ENCODE measurements at places on chromosomes 5 and 9.

DNA sequence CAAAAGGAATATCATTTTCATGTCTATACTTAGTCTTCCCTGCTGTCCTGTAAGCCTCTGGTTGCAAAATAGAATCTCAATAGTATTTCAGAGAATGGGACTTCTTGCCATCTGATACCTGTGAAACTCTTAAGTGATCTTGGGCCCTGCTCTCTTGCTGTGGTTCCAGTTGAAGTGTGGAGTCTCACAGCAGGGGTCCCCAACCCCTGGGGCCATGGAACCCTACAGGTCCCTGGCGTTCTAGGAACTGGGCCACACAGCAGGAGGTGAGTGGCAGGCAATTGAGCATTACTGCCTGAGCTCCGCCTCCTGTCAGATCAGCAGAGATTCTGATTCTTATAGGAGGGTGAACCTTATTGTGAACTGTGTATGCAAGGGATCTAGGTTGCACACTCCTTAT, 65.9 kb downstream of the ZSWIM6 start:
- no peak for DNase-seq

- no peak for DNase-seq
Observed at GRCh38 chr5:125085797-125086505, 339.5 kb upstream of the ZNF608 start.

DNA sequence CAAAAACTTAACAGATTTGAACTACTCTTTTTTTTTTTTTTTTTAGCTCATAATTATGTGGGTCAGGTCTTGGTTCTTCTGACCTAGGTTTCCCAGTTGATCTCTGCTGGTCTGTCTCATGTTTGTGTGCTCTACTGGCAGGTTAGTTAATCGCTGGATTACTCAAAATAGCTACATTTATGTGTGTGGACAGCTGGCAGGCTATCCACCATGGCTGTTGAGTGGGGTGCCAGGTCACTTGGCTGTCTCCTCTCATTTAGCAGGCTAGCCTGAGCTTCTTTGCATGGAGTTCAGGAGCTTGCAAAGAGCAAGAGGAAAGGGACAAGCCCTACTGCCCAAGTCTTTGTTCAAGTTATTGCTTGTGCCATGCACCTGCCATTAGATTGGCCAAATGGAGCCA, 9.3 kb downstream of the ADCY2 start:
- no peak for DNase-seq

- no peak for DNase-seq
Observed at GRCh38 chr9:223152-223551, 8.5 kb downstream of the DOCK8 start.

DNA sequence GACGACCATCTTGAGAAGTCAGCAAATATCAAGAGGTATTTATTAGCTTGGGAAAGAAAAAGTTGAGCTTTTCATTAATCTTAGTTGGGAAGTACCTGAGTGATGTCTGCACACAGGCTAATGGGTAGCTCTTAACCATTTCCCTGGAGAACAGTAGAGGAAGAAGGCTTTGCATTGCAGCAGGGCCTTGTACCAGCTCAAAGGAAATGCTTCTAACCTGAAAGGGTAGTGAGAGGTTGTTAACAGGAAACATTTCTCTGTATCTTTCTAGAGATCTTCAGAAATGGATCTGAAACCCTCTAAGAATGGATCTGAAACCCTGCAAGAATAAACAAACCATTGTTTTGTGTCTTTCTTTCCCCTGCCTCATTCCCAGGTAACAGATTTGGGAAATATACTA, 393.3 kb downstream of the PLK2 start:
- DNase-seq, result no peak

GRCh38 chr5:41858890-41859289, 11.3 kb downstream of the OXCT1 start:
- no peak for DNase-seq

DNA sequence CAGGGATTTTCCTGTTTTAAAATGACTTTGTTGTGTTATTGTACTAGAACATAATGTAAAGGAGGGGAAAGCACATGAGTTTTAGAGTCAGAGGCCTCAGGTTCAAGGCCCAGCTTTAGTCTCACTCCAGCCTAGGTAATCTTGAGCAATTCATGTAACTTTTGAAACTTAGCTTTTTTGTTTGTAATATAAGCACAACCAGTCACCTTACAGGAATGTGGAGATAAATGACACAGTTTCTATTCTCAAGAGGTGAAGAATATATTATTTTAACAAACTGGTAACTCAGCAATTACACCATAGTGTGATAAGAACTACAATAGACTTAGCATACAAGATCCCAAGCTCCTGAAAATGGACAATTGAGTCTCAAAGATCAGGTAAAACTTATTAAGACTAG, 51.2 kb downstream of the ADAMTS19 start:
- no peak for DNase-seq

- no peak for DNase-seq
Observed at GRCh38 chr5:66647146-66647856, 51.1 kb downstream of the MAST4 start.

GRCh38 chr9:137070906-137071275, 534 bp upstream of the SAPCD2 start:
- DNase-seq, result no peak

DNA sequence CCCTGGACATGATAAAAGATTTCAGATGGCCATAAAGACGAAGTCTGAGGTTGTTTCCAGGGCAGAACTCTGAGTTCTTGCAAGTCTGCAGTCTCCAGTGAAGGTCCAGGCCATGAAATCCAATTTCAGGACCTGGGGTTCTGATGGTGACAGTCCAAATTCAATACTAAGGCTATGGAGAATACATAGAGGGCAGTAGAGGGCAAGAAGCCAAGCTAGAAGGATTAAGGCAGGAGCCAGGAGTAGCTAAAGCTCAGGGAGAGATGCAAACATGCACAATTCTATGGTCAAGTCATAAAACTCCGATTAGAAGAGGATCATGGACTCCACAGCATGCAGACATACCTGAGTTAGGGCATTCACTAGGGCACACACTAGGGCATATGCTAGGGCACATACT, 11.4 kb downstream of the SLIT3 start:
- DNase-seq, result no peak

- no peak for DNase-seq
Observed at GRCh38 chr5:57033503-57033902, 81.6 kb upstream of the MIER3 start.

DNA sequence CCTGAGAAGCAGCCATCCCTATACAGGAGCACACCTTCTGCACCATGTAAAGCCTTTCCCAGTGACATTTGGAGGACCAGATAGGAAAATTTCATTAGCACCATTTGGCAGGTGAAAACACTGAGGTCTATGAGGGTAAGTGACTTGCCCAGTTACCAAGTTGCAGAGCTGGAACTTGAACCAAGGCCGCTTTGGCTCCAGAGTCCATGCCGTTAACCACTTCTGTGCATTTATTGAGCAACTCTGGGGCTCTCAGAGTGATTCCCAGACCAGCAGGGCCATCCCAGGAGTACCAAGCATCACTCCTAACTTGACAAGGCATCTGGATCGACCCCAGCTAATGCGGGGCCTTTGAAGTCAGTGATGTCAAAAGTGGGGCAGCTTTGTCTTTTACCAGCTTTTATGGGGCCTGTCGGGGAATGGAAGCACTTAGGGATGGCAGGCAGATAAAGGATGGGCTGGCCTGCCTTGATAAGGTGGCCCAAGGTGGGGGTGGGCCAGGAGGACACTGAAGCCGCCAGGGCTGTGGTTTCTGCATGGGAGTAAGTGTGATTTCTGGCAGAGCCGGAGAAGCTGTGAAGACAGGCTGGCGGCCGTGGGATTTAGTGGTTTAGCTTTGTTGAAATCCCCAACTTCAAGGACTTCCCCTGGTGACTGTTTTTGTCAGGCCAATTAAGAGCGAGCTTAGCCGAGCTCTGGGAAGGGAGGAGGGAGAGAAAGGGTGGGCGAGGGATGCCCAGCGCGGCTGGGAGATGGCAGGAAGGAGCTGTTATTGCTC, 127.3 kb downstream of the MACROH2A1 start:
- DNase-seq, result no peak

DNA sequence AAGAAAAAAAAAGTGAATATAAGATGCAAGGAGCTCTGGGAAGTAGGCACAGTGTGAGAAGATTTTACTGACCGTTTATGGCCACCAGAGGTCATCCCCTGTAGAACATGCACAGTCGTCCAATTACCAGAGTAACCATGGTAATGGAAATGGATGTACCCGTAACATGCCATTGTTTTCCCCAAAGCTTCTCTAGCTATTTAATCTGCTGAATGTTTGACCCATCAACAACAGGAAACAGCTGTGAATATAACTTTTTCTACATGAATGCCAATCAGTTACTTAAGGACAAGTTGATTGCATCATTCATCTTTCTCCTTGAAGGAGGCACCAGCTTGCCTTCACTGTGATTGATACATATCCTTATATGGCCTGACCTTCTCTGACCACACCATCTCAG, 1967.0 kb upstream of the CDH9 start:
- DNase-seq, result no peak

GRCh38 chr9:96758845-96759673, 18.8 kb downstream of the ZNF510 start:
- no peak for DNase-seq

GRCh38 chr5:159737263-159737662, 179.0 kb upstream of the ADRA1B start:
- DNase-seq, result no peak

- DNase-seq, result no peak
Observed at GRCh38 chr9:73269430-73270101, 117.9 kb downstream of the ANXA1 start.

GRCh38 chr5:69276422-69277174, 41.9 kb downstream of the CDK7 start:
- DNase-seq, result no peak

- no peak for DNase-seq
Observed at GRCh38 chr9:3435732-3436131, 90.1 kb downstream of the RFX3 start.

- no peak for DNase-seq
Observed at GRCh38 chr5:173627271-173627670, 10.8 kb upstream of the BOD1 start.

GRCh38 chr9:114177423-114178064, 22.2 kb downstream of the COL27A1 start:
- no peak for DNase-seq

GRCh38 chr5:114361724-114362196, at the start of gene KCNN2:
Gene KCNN2 (plus strand): TSS chr5:114362070. CDS start chr5:114362140, 70 bp downstream.
- DNase-seq, result no peak

GRCh38 chr5:35393901-35394300, 163.6 kb upstream of the PRLR start:
- no peak for DNase-seq

DNA sequence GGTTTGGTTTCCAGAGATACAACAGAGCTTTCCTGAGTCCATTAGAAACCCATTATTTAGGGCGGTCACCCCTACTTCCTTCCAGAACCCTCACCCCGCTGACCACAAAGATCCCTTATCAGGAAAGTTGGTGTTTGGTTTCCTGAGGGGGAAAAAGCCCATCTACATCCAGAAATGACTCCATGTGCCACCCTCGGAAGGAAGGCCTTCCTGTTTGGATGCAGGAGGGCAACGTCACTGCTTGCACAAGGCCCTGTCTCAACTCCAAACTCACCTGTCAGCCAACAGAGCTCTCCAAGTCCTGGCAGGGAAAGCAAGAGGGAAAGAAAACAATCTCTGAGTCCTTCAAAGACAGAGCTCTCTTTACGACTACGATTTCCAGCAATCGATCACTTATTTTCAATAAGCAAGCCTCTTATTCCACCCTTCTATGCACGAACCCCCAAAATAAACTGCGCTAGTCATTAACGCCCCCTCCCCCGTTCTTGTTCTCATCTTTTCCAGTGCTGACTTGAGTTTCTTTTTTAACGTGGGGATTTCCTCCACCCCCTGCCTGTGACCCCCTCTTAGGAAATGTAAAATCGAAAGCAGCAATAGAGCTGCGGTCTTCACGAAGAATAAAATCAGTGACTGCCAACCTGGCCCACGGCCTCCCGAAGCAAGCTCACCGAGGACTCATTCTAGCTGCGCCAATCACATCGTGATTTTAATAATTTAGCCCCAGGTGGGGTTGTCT, 35.7 kb upstream of the NTNG2 start:
- DNase-seq, result no peak

GRCh38 chr9:72154468-72155285, 5.4 kb downstream of the GDA start:
- DNase-seq, result no peak

- DNase-seq, result no peak
Observed at GRCh38 chr9:25472085-25472607, 206.1 kb downstream of the TUSC1 start.

GRCh38 chr9:37944671-37945481, 40.9 kb upstream of the SLC25A51 start:
- no peak for DNase-seq

- DNase-seq, result no peak
Observed at GRCh38 chr9:90909225-90909624, 107.6 kb downstream of the SYK start.

DNA sequence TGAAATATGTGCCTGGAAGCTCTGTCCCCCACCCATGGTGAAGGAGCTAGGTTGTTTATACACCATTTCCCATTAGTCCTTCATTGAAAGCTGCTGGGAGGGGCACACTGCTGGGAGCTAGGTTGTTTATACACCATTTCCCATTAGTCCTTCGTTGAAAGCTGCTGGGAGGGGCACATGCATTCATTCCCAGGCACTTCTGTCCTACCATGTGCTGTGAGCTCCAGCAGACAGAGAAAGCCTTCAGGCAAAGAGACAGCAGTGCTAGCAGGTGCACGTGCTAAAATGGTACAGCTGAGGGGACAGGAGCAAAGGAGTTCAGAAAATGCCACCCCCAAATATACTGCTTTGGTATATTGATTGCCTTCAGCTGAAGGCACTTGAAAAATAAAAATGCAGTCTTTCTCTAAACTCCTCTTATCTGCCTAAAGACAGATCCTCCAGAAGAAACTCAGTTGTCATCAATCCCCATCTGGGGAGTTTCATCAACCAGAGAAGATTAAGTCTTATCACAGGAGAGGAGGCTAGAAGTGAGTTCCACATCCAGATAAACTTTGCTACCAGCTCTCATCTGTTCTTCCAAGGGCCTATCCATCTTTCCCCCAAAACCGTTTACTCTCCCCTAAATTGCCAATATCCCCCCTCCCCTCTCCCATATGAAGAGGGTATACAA, 27.7 kb upstream of the DAPK1 start:
- DNase-seq, result no peak

DNA sequence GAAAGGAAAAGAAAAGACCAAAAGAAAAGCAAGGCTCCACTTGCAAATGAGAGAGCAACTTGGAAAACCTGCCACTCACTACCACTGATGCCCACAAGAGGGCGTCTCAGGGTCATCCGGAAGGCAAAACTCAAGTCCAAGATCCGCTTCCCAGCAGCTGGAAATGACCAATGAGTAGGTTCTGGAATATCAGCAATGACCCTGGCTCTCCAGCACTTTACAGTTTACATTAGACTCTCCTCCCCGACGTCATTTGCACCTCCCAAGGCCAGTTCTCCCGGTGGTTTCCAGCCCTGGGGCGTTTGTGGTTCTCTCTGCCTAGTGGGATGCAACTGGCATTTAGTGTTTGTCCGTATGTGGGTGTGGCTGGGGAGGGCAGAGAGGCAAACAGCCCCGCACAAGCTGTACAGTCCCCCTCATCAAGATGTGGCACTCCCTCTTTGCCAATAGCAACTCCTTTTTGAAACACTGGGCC, 193.8 kb upstream of the ZNF618 start:
- peak; percentile 30 for DNase-seq
